Spinal cord (tissue), 10 donors: ENCODE measurements at places on chromosomes 3 and 15.

DNA sequence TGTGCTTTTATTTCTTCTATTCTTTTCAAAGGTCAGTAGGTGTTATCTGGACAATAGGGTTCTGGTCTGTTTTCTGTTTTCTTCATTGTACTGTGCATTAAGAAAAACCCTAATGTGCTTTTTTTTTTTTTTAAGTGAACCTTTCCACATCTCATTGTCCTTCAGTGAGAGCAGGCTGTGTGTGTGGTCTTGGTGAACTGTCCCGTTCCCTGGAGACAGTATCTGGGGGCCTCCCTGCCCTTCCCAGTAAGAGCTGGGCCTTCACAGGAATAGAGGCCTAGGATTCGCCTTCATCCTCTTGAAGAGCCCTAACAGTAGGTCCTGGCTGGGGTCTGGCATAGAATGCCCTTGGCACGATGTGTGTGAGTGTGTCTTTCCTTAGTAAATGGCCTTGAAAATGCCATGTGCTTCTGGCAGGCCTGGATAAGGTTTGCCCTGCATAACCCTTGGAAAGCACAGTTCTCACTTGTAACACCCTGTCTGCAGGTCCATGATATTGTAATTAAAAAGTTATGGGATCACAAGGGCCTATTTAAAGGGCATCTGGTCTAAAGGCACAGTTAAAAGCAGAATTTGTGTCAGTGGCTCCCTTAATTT lies 81.2 kb downstream of the IGF1R start:
- no peak for DNase-seq

- DNase-seq = peak; percentile 83
These were observed 2.6 kb upstream of the APEH start for GRCh38 chr3:49671291-49672288.

DNA sequence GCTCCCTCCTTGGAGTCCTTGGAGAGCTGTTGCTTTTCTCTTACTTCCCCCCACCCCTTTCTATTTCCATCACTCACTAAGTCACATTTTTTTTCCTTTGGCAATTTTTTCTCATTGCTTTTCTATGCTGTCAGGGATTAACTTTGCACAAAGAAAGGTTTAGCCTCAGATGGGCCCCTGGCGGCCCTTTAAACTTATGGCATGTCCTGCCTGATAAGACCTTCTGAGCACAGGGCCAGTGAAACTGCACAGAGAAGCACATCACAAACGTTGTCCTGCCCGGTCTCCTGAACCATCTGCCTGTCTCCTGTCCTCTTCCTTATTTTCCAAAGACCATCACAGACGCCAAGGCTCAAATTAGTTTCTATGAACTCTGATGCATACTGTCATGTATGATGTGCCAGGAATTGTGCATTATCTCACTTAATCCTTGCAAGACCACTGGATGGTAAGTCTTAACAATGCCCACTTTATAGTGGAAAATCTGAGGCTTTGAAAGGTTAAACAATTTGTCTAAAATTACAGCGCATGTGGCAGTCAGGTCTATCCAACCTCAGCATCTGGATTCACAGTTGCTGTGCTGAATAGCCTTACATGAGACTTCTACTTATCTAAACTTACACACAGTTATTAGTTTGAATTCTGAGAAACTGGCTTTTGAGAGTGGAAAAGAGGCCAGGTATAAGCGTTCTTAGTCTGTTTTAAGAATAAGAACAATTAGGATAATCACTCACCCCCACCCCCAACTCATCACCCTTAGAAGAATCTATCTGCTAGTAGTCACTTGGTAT lies 648.1 kb downstream of the NTRK3 start:
- no peak for DNase-seq

GRCh38 chr3:138800248-138800647 lies 34.5 kb downstream of the PIK3CB start:
- no peak for DNase-seq

- no peak for DNase-seq
These were observed 982 bp upstream of the GABPB1 start for GRCh38 chr15:50355980-50356379.

DNA sequence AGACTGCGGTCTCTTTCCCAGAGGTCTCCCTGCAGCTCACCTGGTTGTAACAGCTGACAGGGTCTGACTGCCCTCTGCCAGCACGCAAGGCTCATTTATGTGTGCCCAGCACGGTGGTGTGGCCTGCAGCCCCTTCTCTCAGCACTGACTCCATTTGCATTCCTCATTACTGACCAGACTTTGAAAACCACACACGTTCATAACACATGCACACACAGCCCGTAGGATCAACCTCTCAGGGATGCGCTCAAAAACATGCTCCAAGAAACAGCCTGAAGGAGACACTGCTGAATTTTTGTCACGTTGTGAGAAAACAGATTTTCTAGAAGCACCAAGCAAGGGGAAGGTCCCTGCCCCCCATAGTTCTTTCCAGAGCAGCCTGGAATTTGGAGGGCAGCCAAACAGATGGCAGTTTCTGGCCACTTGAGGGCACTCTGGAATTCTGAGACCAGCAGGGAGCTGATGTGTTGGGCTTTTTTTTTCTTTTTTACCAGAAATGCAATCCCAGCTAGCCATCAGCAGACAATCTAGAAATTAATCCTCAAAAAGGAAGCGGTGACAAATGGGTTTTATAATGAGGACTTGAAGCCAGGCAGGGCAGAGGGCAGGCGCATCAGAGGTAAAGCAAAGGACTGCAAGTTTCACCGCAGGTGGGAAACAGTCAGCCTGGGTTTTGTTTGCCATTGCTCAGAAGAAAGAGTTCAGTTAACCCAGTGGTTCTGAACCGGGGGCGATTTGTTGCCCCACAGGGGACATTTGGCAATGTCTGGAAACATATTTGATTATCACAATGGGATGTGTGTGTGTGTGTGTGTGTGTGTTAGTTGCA lies 170.5 kb upstream of the PROK2 start:
- DNase-seq = peak; percentile 75

- DNase-seq = no peak
These were observed 194.2 kb downstream of the EBLN2 start for GRCh38 chr3:73255609-73256029.

GRCh38 chr15:67091980-67092677 lies 26.7 kb downstream of the SMAD3 start:
- DNase-seq = no peak

DNA sequence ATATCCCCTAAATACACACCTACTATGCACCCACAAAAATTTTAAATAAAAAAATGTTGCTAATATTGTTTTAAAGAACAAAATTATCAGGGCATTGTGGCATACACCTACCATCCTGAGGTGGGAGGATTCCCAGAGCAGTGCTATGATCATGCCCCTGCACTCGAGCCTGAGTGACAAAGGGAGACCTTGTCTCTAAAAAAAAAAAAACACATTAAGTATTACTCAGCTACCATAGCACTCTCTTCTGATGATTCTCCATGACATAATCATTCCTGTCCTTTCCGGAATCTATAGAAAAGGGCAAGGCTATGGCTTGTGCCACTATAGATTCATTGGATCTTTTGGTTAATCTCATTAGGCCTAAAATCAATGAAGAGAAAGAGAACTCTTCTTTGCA lies 77.4 kb downstream of the ACAP2 start:
- no peak for DNase-seq

- DNase-seq = no peak
These were observed 1028.6 kb downstream of the MCTP2 start for GRCh38 chr15:95259965-95260364.

GRCh38 chr15:45857291-45857690 lies 222.5 kb downstream of the SQOR start:
- DNase-seq = no peak

GRCh38 chr3:126135071-126135405 lies 45.3 kb downstream of the ALDH1L1 start:
- no peak for DNase-seq
